ENCODE measurements at places on chromosomes 3 and 15. TPM values are rescaled to one million over a fixed set of nuclear protein-coding genes. Genes with fewer than 3 reads are reported as not detected.

GRCh38 chr3:178795349-178795748, 259.1 kb downstream of the KCNMB2 start:
- H3K27me3 ChIP-seq: no peaks in the 10 kb centered on the region
- H3K36me3 ChIP-seq: no peaks in the 10 kb centered on the region
- no peak overlapping the region for H3K4me3 ChIP-seq
- DNase-seq: no peak
- H3K4me1 ChIP-seq: no peaks in the 10 kb centered on the region

DNA sequence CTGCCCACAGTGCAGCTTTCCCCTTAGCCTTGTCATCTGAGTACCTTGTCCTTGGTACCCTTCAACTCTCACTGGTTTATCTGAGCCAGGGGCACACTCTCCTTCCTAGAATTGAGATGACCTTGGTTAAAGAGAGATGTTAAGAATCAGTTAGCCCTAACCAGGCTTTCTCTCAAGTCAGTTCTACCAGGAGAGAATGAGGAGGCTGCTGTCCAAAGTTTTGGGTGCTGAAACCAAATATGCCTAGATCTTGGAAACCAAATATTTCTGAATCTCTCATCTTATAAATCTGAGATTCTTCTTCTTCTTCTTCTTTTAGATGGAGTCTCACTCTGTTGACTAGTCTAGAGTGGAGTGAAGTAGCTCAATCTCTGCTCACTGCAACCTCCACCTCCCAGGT, 12.0 kb upstream of the CTXND1 start:
- no peak overlapping the region for H3K27ac ChIP-seq
- no peak for DNase-seq
- H3K36me3 ChIP-seq: no peaks in the 10 kb centered on the region
- H3K4me1 ChIP-seq: no peaks in the 10 kb centered on the region
- no peaks in the 10 kb centered on the region for H3K27me3 ChIP-seq
- no peak overlapping the region for H3K4me3 ChIP-seq

DNA sequence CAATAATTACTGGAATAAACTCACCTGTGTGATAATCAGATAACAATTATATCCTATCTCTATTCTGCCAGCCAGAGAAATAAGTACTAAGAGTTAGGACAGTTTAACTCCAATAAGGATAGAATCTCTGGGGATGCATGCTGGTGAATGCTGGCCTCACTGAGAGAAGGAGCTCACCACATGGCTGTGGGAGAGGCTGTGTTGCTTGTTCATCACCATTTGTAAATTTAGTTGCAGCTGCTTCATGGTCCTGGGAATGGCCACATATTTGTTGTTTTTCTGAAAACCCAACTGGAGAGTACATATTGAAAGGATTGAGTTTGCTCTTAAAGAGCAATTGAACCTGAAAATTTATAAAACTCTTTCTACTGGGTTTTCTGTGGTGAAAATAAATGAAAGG, 207.3 kb downstream of the NECTIN3 start:
- H3K36me3 ChIP-seq: no peaks in the 10 kb centered on the region
- H3K27ac ChIP-seq: no peak overlapping the region
- no peaks in the 10 kb centered on the region for H3K27me3 ChIP-seq
- no peak for DNase-seq

- H3K27ac ChIP-seq: no peak overlapping the region
- no peak for DNase-seq
Measured at GRCh38 chr15:51917493-51917892, 54.1 kb downstream of the LEO1 start.

DNA sequence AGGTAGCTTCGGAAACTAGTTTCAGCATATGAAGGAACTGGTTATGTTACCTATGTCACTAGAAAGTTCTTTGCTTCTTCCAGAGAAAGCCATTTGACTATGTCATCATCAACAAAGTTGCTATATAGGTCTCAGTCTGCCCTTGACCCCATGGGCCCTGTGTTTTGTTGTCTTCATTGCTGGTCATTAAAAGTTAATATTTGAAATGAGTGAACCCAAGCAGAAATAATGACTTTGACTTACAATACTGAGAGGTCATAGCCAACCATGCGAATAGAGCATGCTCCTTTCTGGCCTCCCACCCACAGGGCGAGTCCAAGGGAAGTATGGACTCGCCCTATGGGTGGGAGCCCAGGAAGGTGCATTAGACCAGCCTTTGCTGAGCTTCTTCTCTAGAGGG, 40.9 kb downstream of the APH1B start:
- no peak overlapping the region for H3K27ac ChIP-seq
- H3K4me1 ChIP-seq: no peaks in the 10 kb centered on the region
- H3K27me3 ChIP-seq: no peaks in the 10 kb centered on the region

- H3K27me3 ChIP-seq: no peaks in the 10 kb centered on the region
- H3K4me1 ChIP-seq: no peaks in the 10 kb centered on the region
- no peak overlapping the region for H3K4me3 ChIP-seq
- no peaks in the 10 kb centered on the region for H3K36me3 ChIP-seq
Measured at GRCh38 chr3:39724233-39724846, 85.1 kb upstream of the MYRIP start.

The GOLGA6A gene
- total RNA-seq: 0.58 TPM

- DNase-seq: no peak
- H3K4me3 ChIP-seq: no peak overlapping the region
- no peak overlapping the region for H3K27ac ChIP-seq
- H3K36me3 ChIP-seq: no peaks in the 10 kb centered on the region
- no peaks in the 10 kb centered on the region for H3K4me1 ChIP-seq
- H3K27me3 ChIP-seq: no peaks in the 10 kb centered on the region
Measured at GRCh38 chr3:189637750-189638149, 6.6 kb downstream of the TP63 start.

- H3K4me3 ChIP-seq: no peak overlapping the region
- no peak for DNase-seq
- no peaks in the 10 kb centered on the region for H3K27me3 ChIP-seq
- no peak overlapping the region for H3K27ac ChIP-seq
Measured at GRCh38 chr3:183912895-183913579, 28.4 kb upstream of the PARL start.

GRCh38 chr15:55742927-55743728, at the start of gene PRTG:
PRTG (minus strand) TSS chr15:55743152; CDS start chr15:55742931, 221 bp downstream.
- H3K4me1 ChIP-seq: no peaks in the 10 kb centered on the region
- peak within 1 kb of the TSS; percentile 73 for H3K4me3 ChIP-seq

GRCh38 chr3:100073714-100074307, 40.5 kb downstream of the FILIP1L start:
- no peaks in the 10 kb centered on the region for H3K4me1 ChIP-seq
- peak; percentile 59 for DNase-seq
- H3K36me3 ChIP-seq: no peaks in the 10 kb centered on the region
- no peaks in the 10 kb centered on the region for H3K27me3 ChIP-seq
- H3K27ac ChIP-seq: peak overlapping the region; percentile 88
- H3K4me3 ChIP-seq: no peak overlapping the region

The LSAMP gene
- 1.2 TPM for total RNA-seq

The ZNF660 gene
- 16.3 TPM for total RNA-seq

GRCh38 chr3:176247191-176247590, 950.1 kb downstream of the TBL1XR1 start:
- DNase-seq: no peak
- H3K27ac ChIP-seq: no peak overlapping the region
- H3K27me3 ChIP-seq: no peaks in the 10 kb centered on the region
- H3K36me3 ChIP-seq: no peaks in the 10 kb centered on the region
- H3K4me3 ChIP-seq: no peak overlapping the region
- no peaks in the 10 kb centered on the region for H3K4me1 ChIP-seq

The NMNAT3 gene
- 5.8 TPM for total RNA-seq

GRCh38 chr3:117105686-117106085, 396.1 kb downstream of the TUSC7 start:
- H3K36me3 ChIP-seq: no peaks in the 10 kb centered on the region
- no peaks in the 10 kb centered on the region for H3K27me3 ChIP-seq
- DNase-seq: no peak
- H3K4me3 ChIP-seq: no peak overlapping the region
- H3K4me1 ChIP-seq: no peaks in the 10 kb centered on the region
- no peak overlapping the region for H3K27ac ChIP-seq

The FES gene
- 4.4 TPM for total RNA-seq

The FSIP1 gene
- 0.77 TPM for total RNA-seq

DNA sequence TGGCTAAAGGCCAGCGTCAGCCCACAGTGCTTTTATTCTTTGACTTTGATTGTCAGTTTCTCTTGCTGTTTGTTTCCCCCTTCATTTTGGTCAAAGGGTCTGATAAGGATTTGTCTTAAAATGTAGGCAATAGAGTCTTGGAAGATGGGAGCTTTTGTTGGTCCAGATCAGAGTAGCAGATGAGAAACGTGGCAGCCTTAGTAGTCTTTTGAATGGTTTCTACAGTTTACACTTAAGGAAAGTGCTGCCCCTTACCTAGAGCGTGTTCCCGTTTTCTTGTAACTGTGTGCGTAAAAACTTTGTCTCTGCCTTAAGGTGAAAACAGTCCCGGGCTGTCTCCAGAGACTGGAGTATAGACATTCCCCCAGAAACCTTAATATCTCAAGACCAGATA, 630 bp downstream of the LXN start:
- DNase-seq: no peak
- no peaks in the 10 kb centered on the region for H3K4me1 ChIP-seq
- peak overlapping the region; percentile 52 for H3K4me3 ChIP-seq
- H3K27ac ChIP-seq: peak overlapping the region; percentile 81
- no peaks in the 10 kb centered on the region for H3K36me3 ChIP-seq

The KBTBD8 gene
- not detected for total RNA-seq

DNA sequence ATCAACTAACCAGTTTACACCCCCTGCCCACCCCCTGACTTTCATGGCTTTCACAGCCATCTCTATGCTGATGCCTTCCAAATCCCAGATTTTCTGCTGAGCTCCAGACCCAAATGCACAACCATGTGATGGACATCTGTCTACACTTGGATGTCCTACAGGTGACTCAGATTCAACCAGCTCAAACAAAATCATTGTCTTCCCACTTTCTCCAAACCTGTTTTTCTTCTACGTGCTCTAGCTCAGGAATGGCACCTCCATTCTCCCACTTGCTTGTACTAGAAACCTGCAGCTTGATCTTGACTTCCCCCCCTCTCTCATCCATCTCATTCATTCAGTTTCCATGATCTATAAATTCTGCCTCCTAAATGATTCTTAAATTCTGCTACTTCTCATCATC, 34.1 kb upstream of the RARRES1 start:
- no peak for DNase-seq
- no peaks in the 10 kb centered on the region for H3K27me3 ChIP-seq
- H3K27ac ChIP-seq: no peak overlapping the region
- no peaks in the 10 kb centered on the region for H3K36me3 ChIP-seq

DNA sequence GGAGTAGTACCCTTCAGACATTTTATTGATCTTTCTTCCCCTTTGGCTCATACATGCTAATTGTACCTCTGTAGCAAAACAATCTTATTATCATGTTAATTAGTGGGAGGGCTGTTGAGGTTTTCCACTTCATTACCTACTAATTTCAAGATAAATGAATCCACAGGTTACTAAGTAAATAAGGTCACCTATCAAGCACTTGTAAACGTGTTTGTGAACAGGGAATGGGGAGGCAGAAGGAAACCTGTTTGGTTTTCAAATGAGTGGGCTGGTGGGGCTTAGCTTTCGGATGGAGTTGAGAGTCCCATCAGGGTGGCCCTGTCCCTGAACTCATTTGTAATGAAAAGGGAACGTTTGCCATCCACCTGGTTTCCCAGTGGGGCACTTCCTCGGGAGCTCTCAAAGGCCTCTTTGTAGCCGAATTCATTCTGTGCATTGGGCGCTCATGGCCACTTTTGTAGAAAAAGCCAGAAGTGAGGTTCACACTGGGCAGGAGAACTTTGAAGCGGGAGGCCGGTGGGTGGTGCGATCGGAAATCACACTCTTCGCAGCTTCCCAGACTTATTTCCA, 419.8 kb upstream of the NR2F2 start:
- H3K36me3 ChIP-seq: no peaks in the 10 kb centered on the region
- no peaks in the 10 kb centered on the region for H3K27me3 ChIP-seq
- no peak overlapping the region for H3K4me3 ChIP-seq
- DNase-seq: no peak
- H3K4me1 ChIP-seq: no peaks in the 10 kb centered on the region
- no peak overlapping the region for H3K27ac ChIP-seq

DNA sequence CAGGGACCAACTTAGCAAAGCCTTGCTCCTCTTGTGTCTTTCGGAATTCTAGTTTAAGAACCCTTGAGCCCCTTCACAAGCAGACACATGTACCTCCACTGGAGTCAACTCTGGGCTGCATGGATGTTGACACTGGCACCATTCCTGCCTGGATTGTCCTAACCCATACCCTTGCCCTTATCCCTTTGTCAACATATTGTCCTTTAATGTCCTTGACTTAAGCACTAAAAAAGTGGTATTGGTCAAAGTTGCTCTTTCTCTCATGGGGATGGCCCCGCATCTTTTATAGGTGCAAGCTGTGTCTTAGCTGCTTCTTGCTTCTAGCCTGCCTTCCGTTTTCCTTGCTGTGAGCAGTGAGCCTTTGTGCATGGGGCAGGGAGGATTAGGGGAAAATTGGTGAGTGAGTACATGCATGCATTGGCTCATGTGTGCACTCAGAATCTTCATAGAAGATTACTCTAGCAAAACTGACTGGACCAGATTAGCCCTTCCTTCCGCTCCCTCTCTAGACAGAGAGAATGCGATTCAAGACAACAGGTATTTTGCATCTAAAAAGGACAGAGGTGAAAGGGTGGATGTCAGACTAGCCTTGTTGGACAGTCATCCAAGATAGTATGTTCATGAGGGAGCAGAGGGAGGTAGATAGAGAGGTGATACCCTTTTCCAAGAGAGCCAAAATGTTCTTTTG, 42.4 kb downstream of the TGFBR2 start:
- H3K4me1 ChIP-seq: peaks cover 14% of the 10 kb centered on the region
- no peaks in the 10 kb centered on the region for H3K36me3 ChIP-seq
- no peak overlapping the region for H3K27ac ChIP-seq
- no peak overlapping the region for H3K4me3 ChIP-seq
- no peak for DNase-seq

The SLC38A3 gene
- total RNA-seq: not detected

DNA sequence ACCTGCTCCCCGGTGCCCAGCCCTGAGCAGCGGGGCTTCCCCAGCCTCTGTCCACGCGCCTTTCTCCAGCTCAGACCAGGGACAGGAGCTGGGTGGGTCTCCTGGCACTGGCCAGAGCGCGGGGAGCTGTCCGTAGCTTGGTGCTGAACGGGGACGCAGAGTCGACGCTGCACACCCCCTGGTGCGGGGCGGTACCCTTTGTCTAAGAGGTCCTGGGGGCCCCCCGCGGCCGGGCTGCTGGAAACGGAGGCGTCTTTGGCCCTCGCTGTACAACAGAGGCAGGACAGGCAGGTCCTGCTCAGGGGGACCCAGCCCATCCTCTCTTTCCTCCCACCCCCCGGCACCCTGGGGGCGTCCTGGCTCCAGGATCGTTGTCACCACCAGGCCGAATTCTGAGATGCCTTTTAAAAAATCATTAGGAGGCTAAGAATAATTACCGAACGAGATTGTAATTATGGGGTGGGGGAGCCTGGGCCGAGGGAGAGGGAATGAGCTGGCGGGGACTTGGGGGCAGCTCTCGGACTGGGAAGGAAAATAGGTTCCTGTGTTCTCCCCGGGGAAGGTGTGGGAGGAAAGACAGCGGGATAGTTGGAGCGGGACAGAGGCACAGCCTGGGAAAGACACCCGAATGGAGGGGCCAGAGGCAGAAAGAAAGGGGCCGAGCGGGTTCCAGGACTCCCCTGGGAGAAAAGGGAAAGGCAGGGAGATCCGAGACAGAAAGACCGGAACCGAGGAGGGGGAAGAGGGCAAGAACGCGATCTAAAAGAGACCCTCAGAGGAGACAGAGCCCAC, 4.1 kb upstream of the SKOR1 start:
- H3K4me1 ChIP-seq: no peaks in the 10 kb centered on the region
- H3K4me3 ChIP-seq: no peak overlapping the region
- peaks cover 70% of the 10 kb centered on the region for H3K27me3 ChIP-seq
- no peaks in the 10 kb centered on the region for H3K36me3 ChIP-seq
